ENCODE measurements at places on chromosomes 3 and 15.

- peak; percentile 92 for DNase-seq
Observed at GRCh38 chr3:185820973-185821758, 3.7 kb downstream of the IGF2BP2 start.

GRCh38 chr3:67289626-67290025 is 291.5 kb downstream of the KBTBD8 start:
- no peak for DNase-seq

GRCh38 chr3:111332488-111333080 is 209.4 kb upstream of the CD96 start:
- DNase-seq = no peak

DNA sequence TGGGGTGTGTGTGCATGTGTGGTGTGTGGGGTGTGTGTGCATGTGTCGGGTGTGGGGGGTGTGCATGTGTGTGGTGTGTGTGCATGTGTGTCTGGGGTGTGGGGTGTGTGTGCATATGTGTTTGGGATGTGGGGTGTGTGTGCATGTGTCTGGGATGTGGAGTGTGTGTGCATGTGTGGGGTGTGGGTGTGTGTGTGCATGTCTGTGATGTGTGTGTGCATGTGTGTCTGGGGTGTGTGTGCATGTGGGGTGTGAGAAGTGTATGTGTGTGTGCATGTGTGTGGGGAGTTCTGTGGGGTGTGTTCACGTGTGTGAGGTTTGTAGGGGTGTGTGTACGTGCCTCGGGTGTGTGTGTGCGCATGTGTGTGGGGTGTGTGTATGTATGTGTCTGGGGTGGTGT is 6.7 kb upstream of the OCA2 start:
- DNase-seq = no peak

GRCh38 chr3:195060531-195061291 is 210.2 kb downstream of the XXYLT1 start:
- no peak for DNase-seq

Measured in fibroblast of lung (primary cell).